NAMALWA (cell line): ENCODE measurements at places on chromosomes 1 and 21.

DNA sequence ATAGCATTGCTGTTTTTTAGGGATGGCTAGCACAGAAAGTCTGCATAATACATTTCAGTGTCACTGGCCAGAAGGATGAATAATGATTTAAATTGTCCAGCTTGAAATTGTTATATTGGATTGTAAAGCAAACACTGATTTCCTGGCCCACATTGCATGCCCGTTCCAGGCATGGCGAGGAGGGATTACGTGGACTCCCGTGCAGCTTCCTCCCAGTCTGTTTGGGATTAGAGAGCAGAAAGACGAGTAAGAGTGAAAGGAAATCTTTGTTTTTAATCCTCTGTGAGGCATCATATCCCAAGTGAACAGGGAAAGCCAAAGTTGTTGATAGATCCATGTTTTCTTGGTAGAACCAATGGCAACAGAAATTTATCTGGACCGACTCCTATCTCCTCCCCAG lies 8.4 kb downstream of the TRIM58 start:
- DNase-seq: no peak

DNA sequence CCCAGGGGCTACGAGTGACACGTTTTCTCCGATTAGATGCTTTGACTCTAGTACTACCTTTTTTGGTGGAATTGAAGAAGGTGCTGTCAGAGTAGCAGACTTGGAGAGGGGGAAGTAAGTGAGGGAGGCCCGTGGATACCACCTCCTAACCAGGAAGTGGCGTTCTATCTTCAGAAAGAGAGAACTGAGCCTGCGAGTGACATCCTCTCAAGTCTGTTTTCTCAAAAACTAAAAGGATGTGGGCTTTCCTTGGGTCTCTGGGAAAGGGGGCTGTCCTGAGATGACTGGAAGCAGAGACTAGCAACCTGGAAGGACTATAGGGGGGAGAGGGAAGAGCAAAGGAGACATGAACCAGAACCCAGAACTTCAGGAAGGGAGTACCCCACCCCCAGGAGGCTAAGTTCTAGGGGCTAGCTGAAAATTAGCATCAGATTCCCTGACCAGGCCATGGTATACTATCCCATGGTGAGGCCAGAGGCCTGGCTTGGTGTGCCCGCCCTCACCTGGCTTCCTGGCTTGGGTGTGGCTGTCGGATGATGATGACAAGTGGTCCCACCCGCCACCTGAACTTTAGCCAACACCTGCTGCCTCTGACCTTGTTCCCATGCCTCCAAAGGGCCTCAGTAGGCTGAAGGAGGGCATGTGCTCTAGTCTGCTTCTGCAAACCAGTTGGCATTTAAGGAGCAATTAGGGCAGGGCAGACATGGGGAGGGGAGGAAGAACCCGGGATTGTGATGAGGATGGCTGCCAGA lies 49.1 kb downstream of the ATP2B4 start:
- no peak for DNase-seq

DNA sequence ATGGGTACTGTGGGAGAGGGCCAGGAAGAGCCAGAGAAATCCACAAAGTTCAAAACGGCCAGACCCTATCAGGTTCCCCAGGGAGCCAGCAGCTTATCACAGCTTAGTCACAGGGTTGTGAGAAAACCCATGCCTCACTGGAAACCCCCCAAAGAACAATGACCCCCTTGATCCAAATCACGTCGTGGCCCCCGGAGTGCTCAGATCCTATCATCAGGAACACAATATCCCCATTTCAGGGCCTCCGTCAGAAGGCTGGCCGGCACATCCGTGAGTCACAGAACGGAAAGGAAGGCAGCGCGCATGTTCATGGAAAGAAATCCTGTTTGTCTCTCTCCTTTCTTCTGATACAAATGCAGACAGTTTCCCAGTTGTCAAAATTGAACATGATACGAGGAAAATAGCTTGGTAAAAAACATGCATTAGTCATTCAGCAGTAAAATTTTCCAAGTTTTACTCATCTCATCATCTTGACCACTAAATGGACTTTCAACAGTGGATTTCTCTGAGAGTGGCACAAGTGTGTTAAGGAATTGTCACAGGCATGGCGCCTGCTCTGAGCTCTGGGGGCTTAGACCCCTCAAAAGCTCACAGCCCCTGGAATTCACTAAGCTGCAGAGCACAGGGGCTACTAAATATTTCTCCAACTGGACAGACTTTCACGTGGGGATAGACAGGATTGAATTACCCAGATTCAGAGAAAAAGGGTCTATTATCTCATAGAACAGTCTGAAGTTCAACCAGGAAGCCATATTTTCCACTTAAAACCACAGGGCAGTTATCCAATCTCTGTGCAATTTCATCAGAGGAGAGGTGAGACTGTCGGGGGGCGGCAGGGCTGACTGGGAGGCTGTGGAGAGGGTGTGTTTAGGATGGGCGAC lies 124.8 kb downstream of the RIPK4 start:
- DNase-seq: no peak

DNA sequence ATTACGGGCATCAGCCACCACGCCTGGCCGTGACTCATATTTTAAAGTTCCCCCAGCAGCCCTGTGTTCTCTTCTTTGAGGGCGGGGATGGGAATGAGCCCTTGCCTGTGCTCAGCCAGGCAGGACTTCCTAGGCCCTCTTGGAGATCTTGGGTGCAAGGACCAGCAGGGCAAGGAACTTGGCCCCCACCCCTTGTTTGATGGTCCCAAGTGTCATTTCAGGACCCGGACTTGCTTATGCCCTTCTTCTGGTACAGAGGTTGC lies 9.3 kb downstream of the RASSF5 start:
- no peak for DNase-seq

GRCh38 chr1:56132520-56132919 lies 446.8 kb downstream of the PLPP3 start:
- no peak for DNase-seq
